Smooth muscle cell of the pulmonary artery (primary cell): ENCODE measurements at places on chromosomes 16 and 17. TPM values are rescaled to one million over a fixed set of nuclear protein-coding genes. Genes with fewer than 3 reads are reported as not detected.

The GFOD2 gene
- 14.9 and 19.5 TPM in 2 replicates for total RNA-seq

The KRT33A gene
- not detected in 2 replicates for total RNA-seq

The ARL6IP1 gene
- 76.6 and 123 TPM in 2 replicates for total RNA-seq

The SNX20 gene
- total RNA-seq = not detected in 2 replicates

The ST6GALNAC1 gene
- 0.43 TPM in 1 of 2 replicates, not detected in the other for total RNA-seq

The UNKL gene
- total RNA-seq = 12.4 and 16.8 TPM in 2 replicates

The CRYBA1 gene
- total RNA-seq = not detected in 2 replicates

The STAT5A gene
- 19.2 and 20.1 TPM in 2 replicates for total RNA-seq

The FOXC2 gene
- 5.0 and 6.4 TPM in 2 replicates for total RNA-seq

The HP gene
- 0.20 TPM in 1 of 2 replicates, not detected in the other for total RNA-seq

The LGALS9 gene
- total RNA-seq = 1.1 and 1.3 TPM in 2 replicates

The GPR139 gene
- total RNA-seq = not detected in 2 replicates

The HSD3B7 gene
- total RNA-seq = 28.9 and 50.4 TPM in 2 replicates

The SGCA gene
- 16.6 and 23.8 TPM in 2 replicates for total RNA-seq

The LPCAT2 gene
- 16.2 and 21.5 TPM in 2 replicates for total RNA-seq

The ZNF205 gene
- 12.4 and 16.0 TPM in 2 replicates for total RNA-seq

The LRRC75A gene
- total RNA-seq = 1.7 and 2.1 TPM in 2 replicates

The UNC13D gene
- total RNA-seq = 1.8 and 3.0 TPM in 2 replicates

The TOM1L1 gene
- 18.1 and 19.0 TPM in 2 replicates for total RNA-seq

The GNG13 gene
- total RNA-seq = not detected in 2 replicates
